A673 (cell line): ENCODE measurements at places on chromosomes 3 and 15. TPM values are rescaled to one million over a fixed set of nuclear protein-coding genes. Genes with fewer than 3 reads are reported as not detected.

The TMEM40 gene
- not detected in 2 replicates for total RNA-seq

The CD86 gene
- total RNA-seq: not detected in 2 replicates

The PEX5L gene
- total RNA-seq: not detected in 2 replicates

The GOLGA8J gene
- total RNA-seq: 0.22 TPM in 1 of 2 replicates, not detected in the other

The CDC25A gene
- total RNA-seq: 29.5 and 34.6 TPM in 2 replicates

The EFHB gene
- total RNA-seq: 0.68 TPM in 1 of 2 replicates, not detected in the other

The B2M gene
- total RNA-seq: 1,596 and 1,873 TPM in 2 replicates

DNA sequence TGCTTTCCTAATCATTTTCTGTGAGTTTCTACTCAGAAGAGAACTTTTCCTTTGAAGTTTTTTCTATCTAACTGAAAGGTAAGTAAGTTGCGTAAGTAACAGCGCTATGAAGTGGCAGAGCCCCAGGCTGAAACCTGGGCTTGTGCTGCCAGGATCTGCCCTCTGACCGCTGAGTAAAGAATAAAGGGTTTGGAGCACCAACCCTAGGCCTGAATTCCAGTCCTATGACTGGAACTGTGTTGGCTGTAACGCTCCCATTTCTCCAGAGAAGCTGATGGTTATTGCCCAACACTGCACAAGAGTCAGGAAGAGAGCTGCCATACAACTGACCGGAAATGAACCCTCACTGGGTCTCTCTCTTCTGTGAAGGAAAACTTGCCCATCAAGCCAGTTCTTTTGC is 87.0 kb downstream of the FOXB1 start:
- no peak for DNase-seq

DNA sequence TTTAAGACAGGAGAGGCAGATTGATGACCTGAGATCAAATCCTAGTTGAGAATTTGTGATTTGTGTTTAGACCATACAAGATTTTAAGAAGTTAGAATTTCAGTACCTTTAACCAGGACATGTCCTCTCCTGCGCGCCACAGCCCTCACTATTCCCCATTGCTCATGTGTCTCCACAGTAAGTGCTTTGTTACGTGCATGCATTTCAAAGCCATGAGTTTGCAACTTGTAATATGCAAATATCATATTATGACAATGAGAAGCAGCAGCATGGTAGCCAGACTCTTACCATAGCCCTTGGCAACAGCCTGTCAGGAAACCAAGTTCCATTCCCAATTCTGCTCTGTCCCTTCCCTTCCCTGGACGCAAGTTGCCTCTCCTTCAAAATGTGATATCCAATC is 73.3 kb upstream of the ATP13A5 start:
- no peak for DNase-seq

GRCh38 chr3:77500721-77501120 is 460.8 kb downstream of the ROBO2 start:
- no peak for DNase-seq

DNA sequence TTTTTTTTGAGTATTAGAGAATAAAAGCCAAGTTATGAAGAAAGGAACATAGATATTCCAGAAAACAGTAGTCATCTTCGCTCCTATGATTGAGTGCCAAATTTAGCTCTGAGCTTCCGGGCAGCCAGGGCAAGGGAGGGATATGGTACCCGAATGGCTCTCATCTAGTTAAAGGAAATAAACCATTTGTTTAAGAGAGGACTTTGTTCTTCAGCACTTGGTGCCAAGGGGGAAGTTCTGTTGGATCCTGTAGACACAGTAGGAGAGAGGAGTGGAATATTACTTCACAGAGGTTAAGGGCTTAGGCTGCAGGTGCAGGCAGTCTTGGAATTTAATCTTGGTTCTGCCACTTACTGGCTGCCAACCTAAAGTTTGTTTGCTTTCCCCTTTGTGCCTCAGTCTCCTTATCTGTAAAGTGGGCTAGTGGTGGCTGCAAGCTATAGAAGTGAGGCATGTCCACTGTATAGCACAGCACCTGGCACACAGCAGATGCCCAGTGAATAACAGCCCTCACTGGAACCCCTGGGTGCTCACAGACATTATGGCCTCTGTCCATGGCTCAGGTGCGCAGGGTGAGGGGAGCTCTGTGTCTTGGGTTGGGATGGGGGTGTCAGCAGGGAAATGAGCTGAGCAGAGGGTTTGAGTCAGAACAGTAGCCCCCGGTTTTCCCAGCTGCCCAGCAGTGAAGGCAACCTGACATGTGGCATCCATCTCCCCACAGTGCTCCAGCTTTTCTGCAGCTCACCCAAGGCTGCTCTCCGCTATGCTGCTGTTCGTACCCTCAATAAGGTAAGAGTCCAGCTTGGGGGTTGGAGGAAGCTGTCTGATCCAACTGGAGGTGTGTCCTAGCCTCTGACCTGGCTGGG is 10.4 kb downstream of the COPG1 start:
- no peak for DNase-seq

DNA sequence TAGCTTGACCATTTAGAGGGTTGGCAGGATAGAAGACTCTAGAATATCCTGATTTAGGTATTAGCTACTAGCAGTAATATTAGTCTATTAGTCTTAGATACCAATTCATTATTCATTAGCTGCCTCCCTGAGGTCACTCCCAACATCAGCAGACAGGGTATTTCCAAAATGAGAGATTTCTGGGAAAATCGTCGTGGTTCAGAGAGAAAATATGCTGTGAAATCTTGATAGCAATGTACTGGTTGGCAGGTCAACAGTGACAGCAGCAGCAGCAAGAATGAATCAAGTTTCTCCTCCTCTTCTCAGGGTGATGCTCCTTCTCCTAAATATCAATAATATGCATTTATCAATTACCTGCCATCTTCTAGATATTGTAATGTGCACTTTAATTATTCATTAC is 41.3 kb upstream of the ROBO1 start:
- no peak for DNase-seq

- no peak for DNase-seq
Measured at GRCh38 chr3:151777880-151778279, 36.0 kb upstream of the AADAC start.

GRCh38 chr15:89998923-89999675 is 2.0 kb upstream of the ZNF710 start:
- DNase-seq: no peak

GRCh38 chr15:51237816-51238215 is 100.6 kb downstream of the CYP19A1 start:
- DNase-seq: no peak

- no peak for DNase-seq
Measured at GRCh38 chr15:25635191-25635590, 196.4 kb upstream of the UBE3A start.
